ENCODE measurements at places on chromosomes 12 and 14. TPM values are rescaled to one million over a fixed set of nuclear protein-coding genes. Genes with fewer than 3 reads are reported as not detected.
A peak's percentile ranks its signal among the peaks of the same experiment; 100 is the strongest.

The ASCL1 gene
- 0.54 TPM for total RNA-seq

The GLS2 gene
- 1.2 TPM for total RNA-seq

The LTB4R2 gene
- 5.0 TPM for total RNA-seq

The OR6C2 gene
- not detected for total RNA-seq

The PYM1 gene
- total RNA-seq: 18.9 TPM

The LALBA gene
- total RNA-seq: not detected

The TEX22 gene
- 2.5 TPM for total RNA-seq

The AKAP5 gene
- 0.89 TPM for total RNA-seq

The FOXN4 gene
- 0.20 TPM for total RNA-seq

DNA sequence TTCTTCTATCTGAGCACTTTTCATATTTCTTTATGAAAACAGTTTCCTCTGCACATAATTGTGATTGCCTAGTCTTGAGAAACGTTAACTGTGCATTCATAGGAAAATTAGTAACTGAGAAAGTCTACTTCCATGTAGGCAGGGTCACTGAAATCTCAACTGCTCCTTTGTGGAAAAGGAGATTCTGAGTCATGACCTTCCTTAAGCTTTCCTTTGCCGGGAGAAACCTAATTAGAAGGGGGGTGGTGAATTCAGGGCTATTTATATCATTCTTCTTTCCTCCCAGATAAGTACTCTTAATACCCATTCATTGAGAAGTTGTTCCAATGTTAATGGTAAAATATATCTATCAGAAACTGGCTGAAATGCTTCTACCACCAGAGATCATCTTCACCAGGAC lies 751.0 kb upstream of the TMEM132C start:
- no peak overlapping the region for H3K4me3 ChIP-seq
- DNase-seq: no peak
- no peaks in the 10 kb centered on the region for H3K36me3 ChIP-seq
- H3K27me3 ChIP-seq: no peaks in the 10 kb centered on the region

DNA sequence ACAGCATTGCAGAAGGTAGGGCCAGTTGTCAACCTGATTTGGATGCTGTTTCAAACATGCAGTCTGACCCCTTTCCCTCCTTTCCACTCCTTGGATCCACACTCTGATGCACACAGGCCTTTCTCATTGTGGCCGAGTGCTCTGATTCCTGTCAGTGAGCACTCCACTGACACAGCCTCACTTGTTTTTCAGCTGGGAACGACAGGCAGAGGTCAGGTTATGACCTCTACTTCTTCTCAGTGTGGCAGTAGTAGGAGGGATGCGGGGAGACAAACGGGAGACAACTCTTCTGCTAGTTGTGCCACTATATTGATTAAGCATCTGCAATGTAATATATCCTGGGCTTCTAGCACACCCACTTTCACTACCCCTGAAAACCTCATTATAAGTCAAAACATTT lies 61.8 kb downstream of the DERA start:
- peaks cover 1% of the 10 kb centered on the region for H3K4me1 ChIP-seq
- no peaks in the 10 kb centered on the region for H3K36me3 ChIP-seq
- no peak for DNase-seq
- H3K27me3 ChIP-seq: no peaks in the 10 kb centered on the region

- H3K36me3 ChIP-seq: no peaks in the 10 kb centered on the region
- H3K27me3 ChIP-seq: no peaks in the 10 kb centered on the region
- H3K4me1 ChIP-seq: peaks cover 18% of the 10 kb centered on the region
- H3K27ac ChIP-seq: no peak overlapping the region
These were observed 24.3 kb upstream of the RPLP0 start for GRCh38 chr12:120225200-120225558.

GRCh38 chr14:103056322-103057027 lies 874 bp downstream of the CDC42BPB start:
- peaks cover 12% of the 10 kb centered on the region for H3K4me1 ChIP-seq
- H3K36me3 ChIP-seq: no peaks in the 10 kb centered on the region
- DNase-seq: peak; percentile 72

DNA sequence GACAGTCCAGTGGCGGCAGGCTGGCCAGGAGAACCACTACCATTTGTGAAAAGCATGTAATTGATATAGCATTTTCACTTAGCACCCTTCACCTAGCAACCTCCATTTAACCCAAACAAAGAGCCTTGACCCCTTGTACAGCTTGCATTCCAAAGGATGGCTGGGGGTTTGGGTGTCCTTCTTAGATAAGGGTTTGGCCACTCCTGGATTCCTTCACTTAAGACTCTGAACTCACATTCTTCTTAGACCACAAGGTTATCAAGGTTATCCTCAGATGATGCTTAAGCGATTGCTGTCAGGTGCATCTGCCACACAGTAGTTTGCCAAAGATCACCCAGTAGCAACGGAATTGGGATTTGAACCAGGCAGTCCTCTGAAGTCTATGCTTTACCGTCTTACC lies 102.8 kb downstream of the ZNF664 start:
- H3K27me3 ChIP-seq: no peaks in the 10 kb centered on the region
- DNase-seq: no peak
- H3K4me3 ChIP-seq: no peak overlapping the region
- no peaks in the 10 kb centered on the region for H3K4me1 ChIP-seq
- no peaks in the 10 kb centered on the region for H3K36me3 ChIP-seq
- H3K27ac ChIP-seq: no peak overlapping the region

GRCh38 chr12:78870539-78870938 lies 6.0 kb downstream of the SYT1 start:
- H3K27ac ChIP-seq: no peak overlapping the region
- no peaks in the 10 kb centered on the region for H3K27me3 ChIP-seq
- H3K4me3 ChIP-seq: no peak overlapping the region
- no peaks in the 10 kb centered on the region for H3K4me1 ChIP-seq
- DNase-seq: no peak

- H3K4me1 ChIP-seq: peaks cover 1% of the 10 kb centered on the region
- H3K36me3 ChIP-seq: no peaks in the 10 kb centered on the region
- no peak for DNase-seq
- H3K4me3 ChIP-seq: no peak overlapping the region
These were observed 190.4 kb downstream of the PPM1H start for GRCh38 chr12:62744551-62744950.

GRCh38 chr12:120940799-120941198 lies 36.6 kb upstream of the SPPL3 start:
- no peaks in the 10 kb centered on the region for H3K36me3 ChIP-seq
- H3K4me3 ChIP-seq: no peak overlapping the region
- no peaks in the 10 kb centered on the region for H3K27me3 ChIP-seq
- no peak for DNase-seq
- no peaks in the 10 kb centered on the region for H3K4me1 ChIP-seq

- no peak overlapping the region for H3K27ac ChIP-seq
- H3K4me1 ChIP-seq: no peaks in the 10 kb centered on the region
- DNase-seq: no peak
- H3K36me3 ChIP-seq: no peaks in the 10 kb centered on the region
- H3K27me3 ChIP-seq: no peaks in the 10 kb centered on the region
These were observed 142.7 kb downstream of the CEP128 start for GRCh38 chr14:80798878-80799277.

DNA sequence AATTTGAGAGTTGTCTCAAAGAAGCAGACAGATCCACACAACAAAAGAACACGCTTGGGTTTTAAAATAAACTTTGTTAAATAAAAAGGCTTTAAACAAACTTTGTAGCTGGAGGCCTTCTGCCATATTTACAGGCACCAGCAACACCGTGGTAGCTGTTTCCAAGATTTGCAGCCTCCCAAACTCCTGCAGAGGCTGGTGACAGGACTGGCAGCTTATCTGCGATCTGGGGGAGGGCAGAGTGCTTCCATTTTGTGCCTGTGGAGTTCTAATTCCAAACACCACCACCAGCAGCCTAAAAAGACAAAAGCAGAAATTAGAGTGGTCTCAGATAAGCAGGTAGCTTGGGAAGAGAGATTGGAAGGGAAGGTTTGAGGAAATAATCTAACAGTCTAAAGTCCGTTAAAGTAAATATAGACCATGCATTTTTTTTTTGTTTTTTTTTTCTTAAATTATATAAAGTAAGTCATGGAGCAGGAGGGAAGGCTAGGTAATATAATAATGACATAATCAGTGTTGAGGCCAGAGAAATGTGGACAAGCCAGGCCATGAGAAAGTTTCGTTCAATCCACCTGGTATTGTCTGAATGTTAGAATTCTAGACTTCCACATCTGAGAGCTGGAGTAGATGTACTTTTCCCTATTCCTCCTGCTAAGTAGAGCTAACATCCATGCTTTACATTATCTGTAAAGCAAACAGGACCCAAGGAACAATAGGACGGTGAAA lies 69.6 kb upstream of the TMEM132D start:
- no peaks in the 10 kb centered on the region for H3K36me3 ChIP-seq
- DNase-seq: no peak
- no peak overlapping the region for H3K4me3 ChIP-seq
- no peak overlapping the region for H3K27ac ChIP-seq
- no peaks in the 10 kb centered on the region for H3K27me3 ChIP-seq

DNA sequence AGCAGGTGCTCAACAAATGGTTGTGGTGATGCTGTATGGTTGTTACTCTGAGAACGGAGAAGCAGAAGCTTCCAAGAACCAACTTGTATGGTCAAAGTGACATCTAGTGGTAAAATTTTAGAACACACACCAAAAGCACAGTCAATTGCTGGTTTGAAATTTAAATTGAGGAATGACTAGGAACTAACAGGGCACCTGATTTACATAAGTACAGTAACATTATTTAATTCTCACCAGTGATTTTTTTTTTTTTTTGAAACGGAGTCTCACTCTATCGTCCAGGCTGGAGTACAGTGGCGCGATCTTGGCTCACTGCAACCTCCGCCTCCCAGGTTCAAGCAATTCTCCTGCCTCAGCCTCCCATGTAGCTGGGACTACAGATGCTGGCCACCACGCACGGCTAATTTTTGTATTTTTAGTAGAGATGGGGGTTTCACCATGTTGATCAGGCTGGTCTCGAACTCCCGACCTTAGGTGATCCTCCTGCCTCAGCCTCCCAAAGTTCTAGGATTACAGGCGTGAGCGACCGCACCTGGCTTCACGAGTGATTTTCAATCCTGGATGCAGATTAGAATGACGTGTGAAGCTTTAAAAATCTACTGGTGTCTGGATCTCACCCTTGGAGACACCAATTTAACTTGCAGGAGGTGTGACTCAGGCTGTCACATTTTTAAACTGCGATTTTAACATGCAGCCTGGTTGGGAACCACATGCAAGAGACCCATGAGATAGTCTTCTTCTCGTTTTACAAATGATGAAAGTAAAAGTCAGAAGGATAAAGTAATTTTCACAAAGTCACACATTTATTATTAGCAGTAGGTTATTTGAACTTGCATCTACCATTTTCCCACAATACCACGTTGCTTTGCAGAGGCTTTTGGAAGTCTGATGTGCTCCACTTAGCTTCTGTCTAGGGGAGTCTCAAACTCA lies 14.1 kb upstream of the NUMB start:
- H3K36me3 ChIP-seq: no peaks in the 10 kb centered on the region
- DNase-seq: no peak
- no peaks in the 10 kb centered on the region for H3K27me3 ChIP-seq

- H3K27ac ChIP-seq: no peak overlapping the region
- H3K4me1 ChIP-seq: no peaks in the 10 kb centered on the region
- H3K36me3 ChIP-seq: no peaks in the 10 kb centered on the region
These were observed 42.2 kb upstream of the MBIP start for GRCh38 chr14:36362648-36363047.

- H3K4me3 ChIP-seq: no peak overlapping the region
- H3K27me3 ChIP-seq: no peaks in the 10 kb centered on the region
- no peak for DNase-seq
- no peak overlapping the region for H3K27ac ChIP-seq
These were observed 23.0 kb upstream of the AMN start for GRCh38 chr14:102899516-102899900.

DNA sequence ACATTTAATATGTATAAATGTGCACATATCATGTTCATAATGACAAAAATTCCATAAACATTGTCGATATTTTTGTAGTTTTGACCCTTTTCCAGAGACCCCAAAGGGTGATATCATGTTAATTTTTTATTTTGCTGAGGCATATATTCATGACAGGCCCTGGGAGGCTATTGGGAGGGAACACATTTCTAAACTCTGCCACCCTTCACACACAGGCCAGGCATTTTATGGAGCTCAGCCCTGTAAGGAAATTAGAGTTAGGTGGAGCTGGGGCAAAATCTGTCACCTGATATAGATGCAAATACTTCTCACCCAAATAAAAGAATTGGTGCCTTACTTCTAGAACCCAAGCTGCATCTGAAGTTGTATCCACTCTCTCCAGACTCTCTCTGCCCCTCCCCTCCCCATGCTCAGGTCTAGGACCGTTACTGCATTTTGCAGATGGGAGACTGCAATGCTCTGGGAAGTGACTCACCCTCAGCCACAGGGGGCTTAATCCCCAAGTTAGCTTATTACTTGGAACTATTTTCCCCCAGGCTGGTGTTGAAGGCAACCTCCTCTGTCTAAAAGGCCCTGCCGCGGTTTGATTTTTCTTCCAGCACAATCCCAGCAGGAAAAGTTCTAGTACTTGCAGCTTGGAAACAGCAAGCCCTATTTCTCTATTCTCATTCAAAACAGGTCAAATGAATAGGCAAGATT lies 238.9 kb downstream of the EMP1 start:
- H3K27me3 ChIP-seq: no peaks in the 10 kb centered on the region
- no peak overlapping the region for H3K4me3 ChIP-seq
- no peak for DNase-seq
- no peaks in the 10 kb centered on the region for H3K4me1 ChIP-seq
- H3K27ac ChIP-seq: no peak overlapping the region

- H3K27ac ChIP-seq: no peak overlapping the region
- no peaks in the 10 kb centered on the region for H3K36me3 ChIP-seq
- H3K4me3 ChIP-seq: no peak overlapping the region
- H3K27me3 ChIP-seq: no peaks in the 10 kb centered on the region
- H3K4me1 ChIP-seq: no peaks in the 10 kb centered on the region
These were observed 36.7 kb downstream of the TMBIM6 start for GRCh38 chr12:49777800-49778748.

DNA sequence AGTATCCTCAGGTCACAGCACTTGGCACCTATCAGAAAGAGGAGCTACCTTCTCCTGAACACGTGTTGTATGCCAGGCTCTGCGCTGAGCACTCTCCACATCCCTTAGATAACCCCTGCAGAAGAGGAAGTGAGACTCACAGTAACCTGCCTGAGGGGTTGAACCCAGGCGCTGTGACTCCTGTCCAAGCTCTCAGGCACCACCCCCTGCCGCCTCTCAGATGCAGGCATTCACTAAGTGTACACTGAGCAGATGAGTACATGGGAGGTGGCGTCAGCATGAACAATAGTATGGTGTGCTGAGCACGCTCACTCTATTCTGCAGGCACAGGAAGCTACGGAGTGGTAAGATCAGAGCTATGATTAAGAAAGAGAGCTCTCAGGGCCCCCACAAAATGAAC lies 21.0 kb upstream of the RIC8B start:
- H3K4me1 ChIP-seq: no peaks in the 10 kb centered on the region
- no peak overlapping the region for H3K4me3 ChIP-seq
- H3K27ac ChIP-seq: no peak overlapping the region
- no peak for DNase-seq

GRCh38 chr12:92496790-92497189 lies 206.0 kb upstream of the PLEKHG7 start:
- H3K4me1 ChIP-seq: peaks cover 1% of the 10 kb centered on the region
- no peak for DNase-seq
- H3K27ac ChIP-seq: no peak overlapping the region
- H3K27me3 ChIP-seq: no peaks in the 10 kb centered on the region
- H3K4me3 ChIP-seq: no peak overlapping the region
